Activated naive CD8-positive, alpha-beta T cell treated with anti-CD3 and anti-CD28 coated beads for 36 hours (primary cell): ENCODE measurements at places on chromosomes 11 and 22.

DNA sequence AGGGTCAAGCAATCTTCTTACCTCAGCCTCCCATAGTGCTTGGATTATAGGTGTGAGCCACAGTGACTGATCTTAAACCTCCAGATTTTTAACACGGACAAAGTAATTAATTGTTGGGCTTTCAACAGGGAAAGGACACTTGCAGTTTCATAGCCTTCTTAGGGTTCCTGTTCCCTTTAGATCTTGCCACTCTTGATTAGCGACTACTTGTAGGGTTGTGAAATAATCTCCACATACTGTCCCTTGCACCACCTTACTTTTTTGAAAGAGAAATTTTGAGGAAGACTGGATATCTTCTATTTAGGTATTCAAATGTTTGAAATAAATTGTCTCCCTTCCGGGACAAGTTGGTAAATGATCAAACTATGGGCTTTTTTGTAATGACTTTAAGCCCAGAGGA, 7.6 kb downstream of the MS4A4E start:
- no peak for DNase-seq

GRCh38 chr11:110818032-110818687, 105.9 kb upstream of the ARHGAP20 start:
- DNase-seq: peak; percentile 36

DNA sequence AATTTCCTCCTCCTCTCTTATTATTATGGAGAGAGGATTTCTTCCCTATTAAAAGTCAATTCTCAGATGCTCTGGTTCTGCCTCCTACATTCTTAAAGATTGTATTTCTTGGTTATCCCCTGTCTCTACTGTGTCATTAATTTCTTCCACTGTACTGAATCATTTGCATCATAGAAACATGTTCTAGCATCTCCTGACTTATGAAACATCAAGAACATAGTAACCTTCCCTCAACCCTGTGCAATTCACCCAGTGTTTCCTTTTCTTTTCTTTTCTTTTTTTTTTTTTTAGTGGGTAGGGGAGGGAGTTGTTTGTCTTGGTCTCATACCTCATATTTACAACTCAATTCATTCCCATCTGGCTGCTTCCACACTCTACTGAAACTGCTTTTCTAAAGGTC, 288.0 kb upstream of the PLET1 start:
- no peak for DNase-seq

DNA sequence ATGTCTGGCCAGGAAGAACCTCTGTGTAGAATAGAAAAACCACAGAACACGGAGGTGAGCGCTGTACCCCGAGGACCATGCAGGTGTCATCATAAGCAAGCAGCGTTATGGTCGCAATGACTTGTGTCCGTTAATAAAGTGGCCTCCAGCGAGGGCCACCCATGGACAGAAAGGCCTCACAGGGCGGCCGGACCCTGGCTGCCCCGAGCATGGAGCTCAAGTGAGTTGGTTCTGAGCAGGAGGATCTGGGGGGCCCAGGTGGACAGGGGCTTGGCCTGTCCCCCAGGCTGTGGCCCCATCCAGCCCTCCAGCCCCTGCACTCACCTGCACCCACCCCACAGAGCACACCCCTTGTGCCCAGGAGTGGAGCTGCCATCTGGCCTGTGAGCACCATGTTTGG, 133.8 kb downstream of the BRD1 start:
- DNase-seq: no peak

- no peak for DNase-seq
Measured at GRCh38 chr11:46588131-46588530, 5.7 kb downstream of the AMBRA1 start.

GRCh38 chr11:63999349-64000025, 13.2 kb downstream of the OTUB1 start:
- peak; percentile 70 for DNase-seq

DNA sequence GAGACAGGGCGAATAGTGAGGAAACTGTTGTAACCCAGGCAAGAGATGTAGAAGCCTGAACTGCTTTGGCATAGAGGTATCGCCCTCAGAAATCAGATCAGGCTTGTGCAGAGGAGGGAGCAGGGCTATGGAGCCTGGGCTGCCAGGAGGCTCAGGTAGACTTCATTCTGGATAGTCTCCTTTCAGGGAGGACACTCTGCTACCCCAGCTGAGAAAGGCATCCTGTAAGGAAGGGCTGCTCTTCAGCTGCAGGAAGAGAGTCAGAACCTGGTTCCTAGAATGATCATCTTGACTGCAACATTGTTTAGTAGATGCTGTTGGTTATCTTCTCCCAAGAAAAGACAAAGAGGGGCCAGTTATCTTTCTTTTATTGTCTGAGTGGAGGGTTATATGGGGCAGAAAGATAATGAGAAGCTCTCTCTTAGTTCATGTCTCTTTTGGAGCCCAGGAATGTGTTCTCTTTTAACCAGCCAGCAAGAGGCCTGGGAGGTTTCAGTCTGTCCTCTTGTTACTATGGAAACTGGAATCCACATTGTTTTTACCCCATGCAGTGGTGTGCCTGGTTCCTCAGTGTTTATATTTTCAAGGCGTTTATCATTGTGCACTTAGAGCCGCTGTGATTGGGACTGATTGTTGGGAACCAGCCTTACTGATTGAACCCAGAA, 95.7 kb downstream of the STIM1 start:
- no peak for DNase-seq

DNA sequence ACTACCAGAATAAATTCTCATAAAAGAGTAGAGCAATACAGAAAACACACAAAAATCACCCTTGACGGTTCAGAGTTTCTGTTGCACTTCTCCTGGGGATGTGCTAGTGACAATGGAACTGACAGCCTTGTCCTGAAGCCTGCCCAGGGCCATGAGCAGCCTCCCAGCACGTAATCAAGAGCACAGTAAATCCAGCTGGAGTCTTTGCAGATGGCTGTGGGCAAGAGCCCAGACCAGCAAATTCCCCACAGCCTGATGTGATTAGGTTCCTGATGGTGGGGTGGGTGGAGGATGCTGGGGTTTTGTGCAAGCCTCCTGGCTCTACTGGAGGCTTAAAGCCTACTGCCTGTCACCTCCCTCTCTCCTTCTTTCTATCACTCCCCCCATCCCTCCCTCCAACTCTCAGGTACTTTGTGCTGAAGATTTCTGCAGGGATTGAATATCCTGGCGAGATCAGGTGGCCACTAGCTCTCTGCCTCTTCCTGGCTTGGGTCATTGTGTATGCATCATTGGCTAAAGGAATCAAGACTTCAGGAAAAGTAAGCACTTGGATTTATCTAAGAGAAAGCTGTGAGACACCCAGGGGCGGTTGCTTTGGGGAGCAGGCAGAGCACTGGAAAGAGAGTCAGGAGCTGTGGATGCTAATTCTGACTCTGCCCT, 18.1 kb downstream of the SLC6A5 start:
- DNase-seq: no peak

DNA sequence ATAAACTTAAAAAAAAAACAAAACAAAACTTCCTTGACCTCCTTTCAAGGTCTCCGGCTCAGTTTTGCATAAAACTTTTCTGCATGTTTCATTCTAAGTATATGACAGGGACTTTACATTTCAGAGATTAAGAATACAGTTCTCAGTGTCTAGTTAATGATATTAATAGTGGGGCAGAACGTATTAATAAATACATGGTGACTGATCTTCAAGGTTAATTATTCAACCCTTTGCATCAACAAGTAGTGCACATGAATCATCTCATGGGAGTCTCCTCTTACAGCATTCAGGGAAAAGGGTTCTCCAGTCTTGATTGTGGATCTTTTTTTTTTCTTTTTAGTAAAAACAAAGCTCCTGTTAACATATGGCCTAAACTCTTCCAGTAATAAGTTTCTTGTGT, 146.8 kb downstream of the KIRREL3 start:
- no peak for DNase-seq

GRCh38 chr11:76265771-76266241, 59.5 kb upstream of the WNT11 start:
- DNase-seq: no peak
